ENCODE measurements at places on chromosomes 3 and 15.

DNA sequence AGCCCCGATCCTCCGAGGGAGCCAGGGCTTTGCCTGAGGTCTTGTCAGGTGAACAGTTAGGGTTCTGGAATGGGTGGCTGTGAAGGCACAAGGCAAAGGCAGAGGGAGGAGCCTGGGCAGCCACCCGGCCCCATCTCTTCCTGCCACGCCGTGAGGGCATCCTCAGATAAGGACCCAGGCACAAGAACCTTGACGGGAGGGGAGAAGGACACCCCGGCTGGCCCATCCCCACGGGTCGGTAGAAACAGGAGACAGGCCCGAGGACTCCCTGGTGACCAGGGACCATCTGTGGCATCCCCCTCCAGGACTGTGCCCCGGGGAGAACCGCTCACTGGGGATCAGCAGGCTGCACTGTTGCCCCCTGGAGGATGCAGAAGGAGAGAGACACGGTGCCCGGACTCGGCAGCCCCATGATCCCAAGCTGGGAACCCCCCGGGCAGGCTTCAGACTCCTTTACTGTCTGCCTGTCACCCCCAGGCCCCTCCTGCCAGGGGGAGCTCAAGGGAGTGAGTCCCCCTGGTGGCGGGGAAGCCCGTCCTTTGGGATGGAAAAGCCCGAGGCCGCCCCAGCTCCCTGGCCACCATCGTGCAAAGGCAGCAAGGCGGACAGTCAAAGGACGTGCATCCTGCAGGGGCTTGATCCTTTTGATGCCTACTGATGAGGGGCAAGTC, 12.3 kb upstream of the PCSK6 start:
- no peak for DNase-seq

DNA sequence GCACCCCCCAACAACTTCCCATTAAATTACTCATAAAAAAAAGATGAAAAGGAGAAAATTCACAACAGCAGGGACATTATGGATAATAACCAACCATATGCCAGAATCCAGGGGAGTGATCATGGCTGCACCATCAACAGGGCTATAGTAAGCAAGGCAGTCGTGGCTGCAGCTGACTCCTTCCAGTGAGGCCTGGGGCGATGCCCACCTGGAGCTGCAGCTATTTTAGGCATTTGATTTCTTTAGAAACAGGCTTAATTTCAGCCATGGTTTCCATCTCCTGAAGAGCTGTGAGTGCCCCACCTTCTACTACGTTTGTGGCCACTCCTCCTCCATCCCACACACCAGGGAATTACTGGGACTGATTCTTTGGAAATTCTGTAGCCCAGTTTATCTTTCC, 84.0 kb downstream of the MINAR1 start:
- no peak for DNase-seq

DNA sequence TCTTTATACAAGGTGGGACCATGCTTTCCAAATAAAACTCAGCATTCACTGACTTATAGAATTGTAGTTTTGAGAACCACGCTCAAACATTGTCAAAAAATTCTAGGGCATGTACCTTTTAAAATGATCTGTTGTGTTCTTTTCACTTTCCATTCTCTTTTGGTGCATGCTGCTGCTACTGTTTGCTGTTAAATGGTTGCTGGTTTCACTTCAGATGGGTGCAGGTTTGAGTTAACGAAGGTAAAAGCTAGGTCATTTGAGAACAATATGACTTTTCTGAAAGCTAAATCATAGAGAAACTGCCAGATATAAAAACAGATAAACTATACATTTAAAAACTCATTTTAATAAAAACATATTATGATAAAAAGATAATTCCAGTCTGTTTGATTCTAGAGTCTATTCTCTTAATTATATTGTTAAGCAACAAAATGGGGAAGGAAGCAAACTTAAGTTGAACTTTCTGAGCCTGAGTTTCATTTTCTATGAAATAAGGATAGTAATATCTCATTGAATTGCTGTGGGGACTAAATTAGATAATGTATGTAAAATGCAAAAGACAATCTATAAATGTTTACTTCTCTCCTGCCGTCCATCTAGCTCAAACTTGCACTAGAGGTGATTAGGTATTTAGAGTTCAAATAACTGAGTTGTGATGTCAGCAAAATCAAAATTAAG, 82.4 kb downstream of the OXSM start:
- DNase-seq = no peak

DNA sequence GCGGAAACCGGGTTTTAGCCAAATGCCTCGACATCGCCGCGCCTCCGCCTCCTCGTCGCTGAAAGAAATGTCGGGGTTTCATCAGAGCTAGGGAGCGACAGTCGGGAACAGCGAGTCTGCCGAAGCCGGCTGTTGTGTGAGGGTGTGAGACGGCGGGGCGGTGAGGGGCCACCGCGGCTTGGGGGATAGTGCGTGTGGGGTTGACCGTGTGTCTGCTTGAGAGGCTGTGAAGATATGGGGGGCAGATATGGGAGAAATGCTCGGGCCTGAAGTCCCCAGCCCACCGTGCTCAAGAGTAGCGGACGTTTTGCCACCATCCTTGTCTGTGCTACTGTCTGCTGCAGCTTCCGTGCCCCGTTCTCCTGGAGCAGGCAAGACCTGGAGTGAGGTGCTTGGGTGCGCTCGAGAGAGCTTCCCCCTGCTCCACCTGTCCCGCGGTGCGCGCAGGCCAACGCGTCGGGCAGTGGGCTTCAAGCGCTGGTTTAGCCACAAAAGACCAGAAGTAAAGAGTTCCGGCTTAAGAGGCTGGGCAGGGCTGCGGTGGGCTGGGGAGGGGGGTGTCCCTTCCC, 716 bp upstream of the ISLR2 start:
- no peak for DNase-seq

DNA sequence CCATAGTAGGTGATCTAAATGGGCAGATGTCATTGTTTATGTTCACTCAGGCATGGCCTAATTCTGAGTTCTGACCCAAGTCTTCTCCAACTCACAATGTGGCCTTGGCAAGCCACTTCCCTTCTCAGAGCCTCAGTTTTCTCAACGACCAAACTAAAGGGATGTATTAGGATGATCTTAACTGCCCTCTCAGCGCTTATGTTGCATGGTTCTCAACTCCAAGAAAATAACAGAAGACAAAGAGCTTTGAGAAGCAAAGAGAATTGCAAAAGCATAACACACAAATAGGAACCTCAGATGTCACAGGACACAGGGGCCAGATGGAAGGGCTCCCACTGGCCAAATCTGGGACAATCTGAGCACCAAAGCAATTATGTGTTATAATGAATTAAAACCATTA, 8.6 kb downstream of the RHCG start:
- no peak for DNase-seq

DNA sequence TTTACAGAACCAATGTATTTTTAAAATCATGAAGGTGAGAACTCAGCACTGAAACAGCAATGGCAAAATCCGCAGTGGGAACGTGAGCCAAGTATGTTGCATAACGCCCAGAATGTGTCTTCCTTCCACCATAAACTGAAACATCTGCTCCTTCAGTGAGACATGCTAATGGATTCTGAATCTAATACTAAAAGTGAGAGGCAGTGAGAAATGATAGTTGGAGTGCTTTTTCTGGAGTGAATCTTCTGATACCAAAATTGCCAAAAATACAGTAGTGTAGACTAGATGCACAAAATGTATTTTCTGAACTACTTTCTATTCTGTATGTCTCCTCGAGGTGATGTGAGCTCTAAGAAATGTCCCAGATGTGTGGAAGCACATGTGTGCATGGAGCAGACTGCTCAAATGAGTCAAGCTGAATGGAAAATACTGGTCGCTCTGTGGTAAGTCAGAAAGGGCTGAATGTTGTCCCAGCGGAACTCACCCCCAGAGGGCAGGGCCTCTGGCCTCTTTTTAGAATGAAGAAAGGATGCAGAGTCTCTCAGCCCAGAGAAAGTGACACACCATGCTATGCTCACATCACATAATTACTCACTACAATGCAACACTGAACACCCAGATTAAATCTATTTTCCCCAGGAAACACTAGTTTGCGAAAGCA, 73.0 kb downstream of the ATP10A start:
- no peak for DNase-seq

GRCh38 chr3:11244121-11244677, 28.0 kb upstream of the ATG7 start:
- no peak for DNase-seq

- DNase-seq = no peak
Observed at GRCh38 chr15:96307856-96308394, 22.6 kb upstream of the NR2F2 start.

DNA sequence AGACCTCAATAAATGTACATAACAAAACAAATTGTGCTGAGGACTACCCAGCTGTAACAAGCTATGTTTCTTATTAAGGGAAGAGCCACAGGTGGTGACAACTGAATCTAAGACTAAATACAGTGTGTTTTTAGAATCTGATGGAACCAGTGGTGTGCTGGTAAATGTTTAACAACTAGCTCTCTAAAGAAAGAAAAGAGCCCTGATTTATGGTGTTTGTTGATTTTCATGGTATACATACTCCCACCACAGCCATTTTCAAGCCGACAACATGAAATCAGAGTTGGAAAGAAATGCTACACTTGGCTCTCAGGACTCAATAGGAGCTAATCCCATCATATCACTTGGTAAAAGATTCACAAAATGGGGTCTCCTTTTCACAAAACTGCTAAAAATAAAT, 89.8 kb upstream of the FNDC3B start:
- no peak for DNase-seq

DNA sequence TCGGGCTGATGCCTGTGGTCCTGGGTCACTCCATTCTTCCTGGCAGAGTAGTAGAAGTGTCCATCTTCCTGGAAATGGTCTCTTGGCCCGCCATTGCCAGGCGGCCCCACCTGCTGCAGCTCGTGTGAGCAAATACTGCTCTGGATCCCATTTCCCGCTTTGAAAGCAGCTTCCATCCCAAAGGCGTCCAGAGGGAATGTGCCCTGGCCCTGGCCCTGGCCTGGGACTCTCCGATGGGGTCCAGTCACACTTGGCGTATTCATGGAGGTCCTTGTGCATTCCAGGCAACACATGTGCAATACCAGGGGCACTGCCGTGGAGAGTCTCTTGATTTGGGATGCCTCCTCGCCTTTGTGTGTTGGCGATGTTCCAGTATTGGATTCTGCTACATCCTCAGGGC, 111.1 kb downstream of the SNRPN start:
- DNase-seq = no peak

DNA sequence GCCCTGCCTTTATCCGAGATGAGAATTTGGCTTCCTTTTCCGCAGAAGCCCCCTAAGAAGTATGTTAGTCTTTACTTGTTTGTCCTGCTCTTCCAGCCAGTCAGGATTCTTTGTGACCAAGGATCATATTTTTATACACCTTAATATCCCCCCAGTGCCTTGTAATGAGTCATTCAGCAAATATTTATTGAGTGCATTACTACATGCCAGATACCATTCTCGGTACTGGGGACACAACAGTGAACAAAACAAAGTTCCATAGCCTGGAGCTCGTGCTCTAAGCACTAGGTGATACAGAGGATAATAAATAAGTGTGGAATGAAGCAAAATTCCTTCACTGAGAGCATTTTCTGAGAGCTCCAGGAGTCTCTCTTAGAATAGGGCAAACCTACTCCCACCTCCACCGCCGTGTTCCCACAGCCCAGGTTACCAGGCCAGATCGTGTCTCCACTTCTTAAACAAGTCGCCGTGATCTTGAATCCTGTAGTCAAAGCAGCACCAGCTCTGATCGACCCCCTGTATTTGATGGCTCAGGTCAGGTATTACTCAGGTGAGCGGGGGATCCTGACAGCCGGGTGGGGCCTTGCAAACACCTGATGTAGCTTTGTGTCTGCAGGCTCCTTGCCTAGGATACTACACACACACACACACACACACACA, 18.5 kb downstream of the TTC21A start:
- DNase-seq = no peak

DNA sequence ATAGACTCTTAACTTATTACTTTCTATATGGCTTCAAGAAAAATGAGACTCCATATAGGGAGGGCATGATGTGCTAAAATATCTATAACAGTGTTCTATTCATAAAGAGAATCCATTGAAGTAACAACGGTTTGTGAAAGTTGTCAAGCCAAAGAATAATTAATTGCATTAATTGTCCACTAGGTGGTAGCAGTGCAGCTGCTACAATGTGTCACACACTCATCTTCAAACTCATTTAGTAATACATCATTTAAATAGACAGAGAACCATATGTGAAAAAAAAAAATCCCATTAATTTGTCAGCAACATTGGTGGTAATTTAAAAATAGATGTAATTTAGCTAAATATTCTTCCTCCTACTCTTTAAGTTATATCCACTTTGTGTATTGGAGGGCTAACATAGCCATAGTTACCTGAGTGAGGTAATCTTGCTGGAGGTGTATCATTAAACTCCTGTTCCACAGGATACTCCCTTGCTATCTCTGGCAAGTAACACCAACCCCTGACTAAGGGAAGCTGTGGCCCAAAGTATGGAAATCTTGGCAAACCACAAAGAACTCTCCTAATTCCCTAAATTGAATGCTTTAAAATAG, 3.7 kb upstream of the CPA3 start:
- no peak for DNase-seq

GRCh38 chr3:14210290-14210688, 31.7 kb downstream of the LSM3 start:
- DNase-seq = no peak

DNA sequence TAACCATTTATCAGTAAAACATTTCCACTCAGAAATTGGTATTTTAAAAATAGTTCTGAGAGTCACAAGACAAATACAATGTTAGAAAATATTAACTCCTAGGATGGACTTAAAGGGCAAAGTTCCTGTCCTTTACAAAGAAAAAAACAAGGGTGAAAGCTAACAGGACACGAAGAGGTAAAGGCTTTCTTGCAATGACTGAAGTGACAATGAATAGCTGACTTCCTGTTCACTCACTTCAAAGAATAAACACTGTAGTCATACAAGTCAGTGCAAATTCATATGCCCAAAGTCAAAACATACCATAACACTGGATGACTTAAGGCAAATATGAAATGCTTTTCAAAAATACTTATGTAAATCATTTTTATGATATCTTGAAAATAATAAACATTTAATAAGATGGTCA, 1389.8 kb upstream of the ALCAM start:
- no peak for DNase-seq

- DNase-seq = no peak
Observed at GRCh38 chr3:188728371-188728896, 443.3 kb upstream of the TPRG1 start.

DNA sequence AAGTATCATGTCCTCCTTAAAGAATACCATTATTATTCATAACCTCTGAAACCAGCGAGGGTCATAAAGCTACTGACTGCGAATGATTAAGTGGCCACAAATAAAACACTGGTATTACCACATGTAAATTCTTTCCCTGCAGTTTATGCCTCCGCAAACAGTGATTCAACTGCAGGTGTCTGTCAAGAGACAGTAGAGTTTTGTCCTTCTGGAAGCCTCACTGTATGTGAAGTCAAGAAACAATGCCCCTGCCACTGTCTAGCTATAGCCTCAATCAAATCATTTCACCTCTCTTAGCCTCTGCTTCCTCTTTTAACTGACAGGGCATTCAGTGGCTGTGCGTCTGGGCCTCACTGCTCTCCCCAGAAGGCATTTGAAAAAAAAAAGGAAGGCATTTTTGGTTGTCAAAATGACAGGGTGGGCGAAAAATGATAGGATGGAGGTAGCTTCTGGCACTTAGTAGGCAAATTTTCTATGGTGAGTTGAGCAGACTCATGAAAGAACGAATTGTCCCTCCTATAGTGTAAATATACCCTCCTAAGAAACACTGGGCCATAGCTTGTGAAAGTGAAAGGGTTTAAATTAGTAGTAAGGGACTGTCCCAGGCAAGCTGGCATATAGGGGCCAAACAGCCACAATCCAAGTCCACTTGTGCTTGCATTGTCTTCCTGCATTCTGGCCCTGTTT, 66.7 kb downstream of the FILIP1L start:
- no peak for DNase-seq

Measured in stimulated activated CD8-positive, alpha-beta memory T cell treated with anti-CD3 and anti-CD28 coated beads, Interleukin-15, amount 100 ng/mL, for 24 hours (primary cell).